ENCODE measurements at places on chromosomes 16 and 17.

DNA sequence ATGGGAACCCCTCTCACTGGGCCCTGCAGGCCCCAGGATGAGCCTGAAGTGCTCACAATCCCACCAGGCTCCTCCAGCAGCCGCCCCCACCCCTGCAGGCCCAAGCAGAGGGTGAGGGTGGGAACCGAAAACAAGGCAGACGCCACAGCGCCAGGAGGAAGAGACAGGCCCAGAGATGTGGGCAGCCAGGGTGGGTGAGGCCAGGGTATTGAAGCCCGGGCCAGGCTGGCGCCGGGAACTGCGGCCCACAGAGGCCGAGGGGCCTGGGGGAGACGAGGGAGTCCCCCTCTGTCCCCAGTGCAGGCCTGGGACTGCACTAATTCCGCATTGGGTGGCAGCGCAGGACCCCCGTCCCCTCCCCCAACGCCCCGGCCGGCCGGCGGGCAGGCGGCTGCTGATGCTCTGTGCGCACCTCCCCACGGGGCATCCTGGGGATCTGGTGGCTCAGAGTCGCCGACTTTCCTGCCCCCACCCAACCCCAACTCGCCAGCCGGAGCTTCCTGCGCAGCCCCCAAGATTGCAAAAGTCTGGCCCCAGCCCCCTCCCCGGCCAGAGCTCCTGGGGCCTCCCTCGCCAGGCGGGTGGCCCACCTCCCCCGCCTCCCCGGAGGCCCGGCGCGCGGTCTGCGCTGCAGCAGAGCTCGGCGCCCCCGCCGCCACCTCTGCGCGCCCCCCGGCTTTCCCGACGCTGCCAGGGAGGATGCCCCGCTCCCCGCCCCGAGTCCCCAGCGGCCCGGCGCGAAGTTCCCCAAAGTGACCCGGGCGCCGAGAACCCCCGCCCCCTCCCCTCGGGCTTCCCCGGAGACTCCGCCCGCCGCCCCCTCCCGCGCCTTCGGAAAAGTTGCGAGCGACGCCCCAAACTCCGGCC, 107.8 kb downstream of the ENGASE start:
- DNase-seq: no peak

DNA sequence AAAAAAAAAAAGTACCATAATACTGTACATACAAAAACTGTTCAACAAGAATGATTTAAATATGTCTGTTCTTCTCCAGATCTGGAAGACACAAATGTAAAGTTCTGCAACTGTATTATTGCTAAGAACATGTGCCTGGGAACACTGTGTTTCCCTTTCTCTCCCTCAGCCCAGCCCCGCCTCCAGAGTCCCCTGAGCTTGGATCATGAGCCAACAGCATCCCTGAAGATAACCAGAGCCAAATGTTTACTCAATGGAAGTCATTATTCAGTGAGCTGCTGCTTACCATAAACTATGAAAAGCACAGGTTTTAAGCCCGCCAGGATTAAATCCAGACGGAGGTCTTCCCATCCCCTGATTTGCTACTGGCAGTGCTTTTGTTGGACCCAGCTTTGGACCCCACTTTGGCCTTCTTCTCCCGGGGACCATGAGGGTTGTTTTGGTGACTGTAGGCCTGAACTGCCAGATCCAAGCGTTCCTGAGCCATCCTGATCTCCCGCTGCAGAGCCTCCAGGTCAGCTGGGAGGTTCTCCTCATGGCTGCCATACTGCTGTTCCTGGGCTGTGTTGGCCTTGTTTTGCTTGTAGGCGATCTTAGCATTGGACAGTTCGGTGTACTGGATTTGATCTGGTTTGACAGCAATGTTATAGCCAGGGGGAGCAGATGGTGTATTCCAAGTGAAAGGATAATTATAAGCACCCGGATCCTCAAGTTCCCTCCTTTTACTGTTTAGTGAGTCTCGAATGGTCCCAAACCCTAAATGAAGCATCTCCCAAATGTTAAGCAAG, 25.6 kb downstream of the GJC1 start:
- DNase-seq: no peak

DNA sequence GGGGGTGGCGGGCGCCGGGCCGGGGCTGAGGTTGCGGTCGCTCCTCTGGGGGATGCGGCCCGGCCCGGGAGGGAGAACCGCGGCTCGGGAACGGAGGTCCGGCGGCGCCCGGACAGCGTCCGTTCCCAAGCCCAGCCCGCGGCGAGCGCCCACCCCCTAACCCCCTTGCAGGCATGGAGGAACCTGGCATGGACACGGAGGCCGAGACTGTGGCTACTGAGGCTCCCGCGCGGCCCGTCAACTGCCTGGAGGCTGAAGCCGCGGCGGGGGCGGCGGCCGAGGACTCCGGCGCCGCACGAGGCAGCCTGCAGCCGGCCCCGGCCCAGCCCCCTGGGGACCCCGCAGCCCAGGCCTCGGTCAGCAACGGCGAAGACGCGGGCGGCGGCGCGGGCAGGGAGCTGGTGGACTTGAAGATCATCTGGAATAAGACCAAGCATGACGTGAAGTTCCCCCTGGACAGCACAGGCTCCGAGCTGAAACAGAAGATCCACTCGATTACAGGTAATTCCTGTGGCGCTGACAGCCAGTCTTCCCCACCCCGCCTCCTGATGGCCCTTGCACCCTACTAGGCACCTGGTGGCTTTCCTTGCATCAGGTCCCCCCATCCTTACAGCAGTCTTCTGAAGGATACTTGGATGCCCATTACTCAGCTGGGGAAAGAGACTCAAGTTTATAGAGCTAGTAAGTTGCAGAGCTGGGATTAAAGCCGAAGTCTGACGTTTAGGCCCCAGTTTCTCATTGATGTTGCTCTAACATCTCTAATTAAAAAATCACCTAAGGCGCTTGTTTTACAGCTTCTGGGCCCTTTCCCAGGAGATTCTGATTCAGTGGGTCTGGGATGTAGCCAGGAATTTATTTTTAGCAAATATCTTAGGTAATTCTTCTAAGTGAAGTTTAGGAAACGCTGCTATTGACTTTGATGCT, 514 bp downstream of the UBFD1 start:
- DNase-seq: peak; percentile 3

DNA sequence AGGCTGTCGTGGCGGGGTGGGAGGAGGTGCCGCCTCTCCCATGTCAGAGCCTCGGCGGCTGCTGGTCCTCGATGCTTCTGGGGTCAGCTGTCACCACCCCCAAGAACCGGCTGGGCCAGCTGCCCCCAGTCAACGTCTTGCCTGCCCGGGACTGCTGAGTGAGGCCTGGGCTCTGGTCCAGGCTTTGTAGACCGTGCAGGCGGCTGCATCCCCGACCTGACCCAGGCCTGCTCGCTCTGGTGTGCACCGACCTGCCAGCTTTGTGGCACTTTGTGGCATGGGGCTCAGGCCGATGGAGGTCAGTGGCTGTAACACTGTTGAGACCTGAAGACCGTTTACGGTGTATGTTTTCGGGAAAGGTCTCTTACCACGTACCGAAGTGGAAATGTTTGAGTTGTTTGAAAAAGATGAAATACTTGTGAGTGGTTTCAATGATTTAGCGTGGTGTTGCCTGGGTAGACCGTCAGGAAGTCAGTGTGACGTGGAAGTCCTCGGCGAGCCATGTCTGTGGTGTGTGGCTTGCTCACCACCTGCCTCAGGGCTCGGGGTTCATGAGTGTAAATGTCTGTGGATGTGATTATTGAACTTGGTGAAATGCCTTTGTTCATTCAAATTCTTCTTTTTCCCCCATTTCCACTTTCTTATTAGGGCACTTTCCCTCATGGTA, 53.2 kb upstream of the ZNF750 start:
- no peak for DNase-seq

DNA sequence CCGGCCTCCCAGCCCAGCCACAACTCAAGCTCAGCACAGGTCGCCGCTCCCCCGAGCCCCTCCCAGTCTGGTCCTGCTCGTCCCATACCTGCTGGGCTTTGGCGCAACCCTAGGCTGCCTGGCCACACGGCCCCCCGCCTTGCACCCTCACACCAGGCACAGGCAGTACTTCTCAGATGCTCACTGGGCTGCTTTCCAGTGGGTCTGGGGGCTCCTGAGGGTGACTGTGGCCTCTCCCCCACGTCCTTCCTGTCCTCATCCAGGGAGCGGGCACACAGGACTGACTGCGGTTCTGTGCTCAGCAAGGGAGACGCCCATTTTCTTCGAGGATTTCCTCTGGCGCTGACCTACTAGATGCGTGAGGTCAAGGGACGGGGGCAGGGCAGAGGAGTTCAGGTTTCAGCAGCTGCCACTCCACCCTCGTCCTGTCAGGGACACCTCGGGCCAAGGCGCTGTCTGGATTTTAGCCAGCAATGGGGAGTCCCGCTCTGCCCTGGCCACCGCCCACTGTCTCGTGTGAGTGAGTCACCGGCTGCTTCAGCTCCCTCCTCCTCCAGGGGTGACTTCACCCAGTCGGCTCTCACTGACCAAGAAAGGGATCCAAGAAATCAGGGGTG, 115.8 kb downstream of the NPIPB11 start:
- DNase-seq: no peak

DNA sequence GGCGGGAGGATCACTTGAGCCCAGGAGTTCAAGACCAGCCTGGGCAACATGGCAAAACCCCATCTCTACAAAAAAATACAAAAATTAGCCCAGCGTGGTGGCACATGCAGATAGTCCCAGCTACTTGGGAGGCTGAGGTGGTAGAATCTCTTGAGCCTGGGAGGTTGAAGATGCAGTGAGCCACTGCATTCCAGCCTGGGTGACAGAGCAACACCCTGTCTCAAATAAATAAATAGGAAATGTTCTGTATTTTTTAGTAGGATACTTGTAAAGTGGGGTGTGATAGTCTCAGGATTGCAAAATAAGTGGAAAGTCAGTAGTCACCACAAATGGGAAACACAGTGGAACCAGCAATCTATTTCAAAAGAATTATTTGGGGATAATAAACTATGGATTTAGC, 4.0 kb downstream of the RSPRY1 start:
- no peak for DNase-seq

DNA sequence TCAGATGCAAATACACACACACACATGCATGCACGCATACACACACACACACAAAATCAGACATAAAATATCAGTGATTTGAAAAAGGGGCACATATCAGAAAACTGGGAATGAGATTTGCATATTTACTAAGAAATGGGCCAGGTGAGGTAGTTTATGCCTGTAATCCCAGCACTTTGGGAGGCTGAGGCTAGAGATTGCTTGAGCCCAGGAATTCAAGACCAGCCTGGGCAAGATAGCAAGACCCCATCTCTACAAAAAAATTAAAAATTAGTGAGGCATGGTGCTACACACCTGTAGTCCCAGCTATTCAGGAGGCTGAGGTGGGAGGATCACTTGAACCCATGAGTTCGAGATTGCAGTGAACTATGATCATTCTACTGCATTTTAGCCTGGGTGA, 22.4 kb upstream of the PNPO start:
- DNase-seq: no peak

DNA sequence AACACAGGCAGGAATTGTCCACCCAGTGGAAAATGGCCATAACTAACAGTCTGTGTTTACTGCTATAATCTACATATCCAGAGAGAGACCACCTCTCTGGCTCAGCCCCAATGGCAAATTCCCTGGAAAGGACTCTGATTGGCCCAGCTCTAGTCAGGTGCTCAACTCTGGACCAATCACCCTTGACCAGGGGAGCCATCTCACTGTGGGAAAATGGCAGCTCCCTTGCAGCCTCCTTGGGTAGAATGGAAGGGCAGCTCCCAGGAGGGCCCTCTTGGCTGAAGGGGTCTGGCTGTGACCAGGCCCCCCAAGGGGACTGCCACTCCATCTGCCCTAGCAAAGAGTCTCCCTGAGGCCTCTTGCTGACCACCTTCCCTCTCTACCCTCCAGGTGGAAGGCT, 3.1 kb downstream of the ALOX15B start:
- no peak for DNase-seq

DNA sequence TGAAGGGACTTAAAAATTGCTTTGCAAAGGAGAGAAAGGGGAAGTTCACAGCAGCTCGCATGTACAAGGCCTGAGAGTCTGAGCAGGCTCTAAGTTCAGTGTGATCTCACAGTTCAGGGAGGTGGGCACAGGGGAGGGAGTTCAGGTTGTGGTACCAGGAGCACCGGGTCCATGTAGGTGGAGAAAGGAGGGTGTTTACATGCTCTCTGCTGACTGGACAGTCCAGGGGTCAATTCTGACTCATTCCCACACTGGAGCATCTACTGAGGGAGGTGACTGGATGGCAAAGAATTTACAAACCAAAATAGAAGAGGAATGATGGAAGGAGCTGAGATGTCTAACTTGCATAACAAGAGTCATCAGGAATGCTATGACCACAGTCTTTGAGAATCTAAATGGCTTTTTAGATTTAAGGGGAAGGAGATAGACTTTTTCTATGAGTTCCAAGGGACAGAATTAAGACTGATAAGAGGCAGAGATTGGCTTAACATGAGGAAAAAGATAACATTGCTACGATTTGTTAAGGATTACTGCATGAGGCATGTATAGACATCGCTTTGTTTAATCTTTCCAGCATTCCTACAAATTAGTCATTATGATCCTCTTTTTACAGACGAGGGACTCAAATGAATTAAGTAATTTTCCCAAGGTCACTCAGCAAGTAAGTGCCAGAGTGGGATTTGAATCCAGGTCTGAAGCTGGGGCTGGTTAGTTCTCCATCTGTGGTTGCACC, 29.9 kb downstream of the MIS12 start:
- DNase-seq: no peak

GRCh38 chr16:14172200-14172809, 101.2 kb downstream of the MRTFB start:
- DNase-seq: no peak

DNA sequence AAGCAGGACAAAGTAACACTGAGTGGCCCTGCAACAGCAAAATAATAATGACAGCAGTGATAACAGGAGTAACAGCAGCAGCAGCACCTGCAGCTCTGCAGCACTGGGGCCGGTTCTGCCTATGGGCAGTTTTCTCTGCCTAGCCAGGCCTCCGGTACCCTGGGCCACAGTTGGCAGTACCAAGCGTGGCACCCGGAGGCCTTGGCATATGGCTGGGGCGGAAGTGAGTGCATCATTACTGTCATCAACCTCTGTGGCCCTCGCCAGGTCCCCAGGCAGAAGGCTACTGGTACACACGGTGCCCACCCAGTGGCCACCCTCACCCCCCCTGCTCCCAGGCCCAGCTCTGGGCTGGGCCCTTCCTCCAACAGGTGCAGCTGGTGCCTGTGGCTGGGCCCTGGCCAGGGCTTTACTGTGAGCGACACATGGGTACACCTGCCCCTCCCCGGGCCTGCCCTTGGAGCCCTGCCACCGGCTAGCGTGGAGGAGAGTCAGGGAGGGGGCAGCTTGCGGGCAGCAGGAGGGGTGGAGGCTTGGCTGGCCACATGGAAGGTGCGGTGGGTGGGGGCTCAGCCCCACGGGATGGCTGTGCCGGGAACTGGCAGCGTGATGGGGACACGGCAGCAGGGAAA, 3.0 kb downstream of the KCNJ12 start:
- DNase-seq: no peak

- DNase-seq: no peak
Measured at GRCh38 chr16:1026784-1027500, 45.4 kb downstream of the SOX8 start.

- no peak for DNase-seq
Measured at GRCh38 chr16:3266873-3267537, 10.6 kb upstream of the MEFV start.

DNA sequence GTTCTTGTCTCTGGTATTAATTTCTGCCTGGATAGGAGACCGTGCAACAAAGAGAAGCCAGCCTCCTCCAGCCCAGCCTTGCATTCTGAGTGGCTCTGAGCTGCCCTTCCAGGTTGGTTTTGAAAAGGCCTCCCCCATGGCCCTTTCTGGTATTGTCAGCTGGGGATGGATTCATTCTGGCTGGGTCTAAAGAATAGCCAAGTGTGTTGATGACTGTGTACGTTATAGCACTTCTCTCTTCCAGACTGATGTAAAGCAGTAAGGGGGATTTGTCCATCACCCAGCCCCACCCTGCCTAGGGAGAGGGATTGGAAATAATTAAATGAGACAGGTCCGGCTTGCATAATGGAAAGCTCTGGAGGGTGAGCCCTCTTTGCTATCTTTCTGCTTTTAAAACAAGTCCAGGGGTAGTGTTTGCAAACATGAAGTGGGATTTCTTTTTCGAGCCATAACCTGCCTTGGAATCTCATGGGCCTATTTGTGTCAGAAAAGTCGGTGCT, 146.4 kb downstream of the MSI2 start:
- DNase-seq: no peak
